ENCODE measurements at places on chromosomes 12 and 14.

DNA sequence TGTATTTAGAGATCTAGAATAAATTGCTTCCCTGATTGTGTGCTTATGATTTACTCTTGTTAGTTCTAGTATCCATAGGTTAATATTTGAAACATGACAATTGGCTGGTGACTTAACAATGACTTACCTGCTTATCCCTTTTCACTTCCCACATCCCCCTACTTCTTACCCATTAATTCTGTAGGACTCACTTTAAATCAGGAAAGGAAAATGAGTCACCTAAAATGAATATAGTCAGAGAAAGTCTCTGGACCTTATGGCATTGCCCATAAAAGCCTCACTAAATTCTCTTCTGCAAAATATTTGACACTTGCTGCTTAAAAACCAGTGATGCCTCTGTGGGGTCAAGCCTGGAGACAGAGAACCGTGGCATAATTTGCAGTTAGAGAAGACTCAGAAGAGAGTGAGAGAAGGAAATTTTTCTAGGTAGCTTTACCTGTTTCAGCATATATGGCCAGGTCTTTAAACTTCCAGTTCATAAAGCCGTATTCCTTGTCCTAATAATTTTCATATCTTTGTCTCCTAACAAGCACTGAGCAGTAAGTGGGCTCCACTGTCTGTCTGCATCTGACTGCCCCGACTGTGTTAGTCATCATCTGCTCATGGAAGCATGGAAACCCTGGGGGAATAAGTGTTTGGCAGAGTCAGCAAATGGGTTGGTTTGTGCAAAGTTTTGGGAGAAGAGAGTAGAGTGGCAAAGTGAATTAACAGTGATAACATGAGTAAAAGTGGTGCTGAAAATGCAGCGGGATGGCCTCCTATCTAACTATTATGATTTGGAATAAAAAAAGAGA, 294.4 kb downstream of the AKAP6 start:
- H3K36me3 ChIP-seq, result no peaks in the 10 kb centered on the region
- peak overlapping the region; percentile 45 for H3K27ac ChIP-seq
- peaks cover 1% of the 10 kb centered on the region for H3K4me1 ChIP-seq
- no peaks in the 10 kb centered on the region for H3K27me3 ChIP-seq
- DNase-seq, result peak; percentile 61

GRCh38 chr14:64400829-64401459, 12.8 kb downstream of the MTHFD1 start:
- H3K4me3 ChIP-seq, result no peak overlapping the region
- H3K27me3 ChIP-seq, result no peaks in the 10 kb centered on the region
- no peaks in the 10 kb centered on the region for H3K4me1 ChIP-seq
- H3K27ac ChIP-seq, result no peak overlapping the region

DNA sequence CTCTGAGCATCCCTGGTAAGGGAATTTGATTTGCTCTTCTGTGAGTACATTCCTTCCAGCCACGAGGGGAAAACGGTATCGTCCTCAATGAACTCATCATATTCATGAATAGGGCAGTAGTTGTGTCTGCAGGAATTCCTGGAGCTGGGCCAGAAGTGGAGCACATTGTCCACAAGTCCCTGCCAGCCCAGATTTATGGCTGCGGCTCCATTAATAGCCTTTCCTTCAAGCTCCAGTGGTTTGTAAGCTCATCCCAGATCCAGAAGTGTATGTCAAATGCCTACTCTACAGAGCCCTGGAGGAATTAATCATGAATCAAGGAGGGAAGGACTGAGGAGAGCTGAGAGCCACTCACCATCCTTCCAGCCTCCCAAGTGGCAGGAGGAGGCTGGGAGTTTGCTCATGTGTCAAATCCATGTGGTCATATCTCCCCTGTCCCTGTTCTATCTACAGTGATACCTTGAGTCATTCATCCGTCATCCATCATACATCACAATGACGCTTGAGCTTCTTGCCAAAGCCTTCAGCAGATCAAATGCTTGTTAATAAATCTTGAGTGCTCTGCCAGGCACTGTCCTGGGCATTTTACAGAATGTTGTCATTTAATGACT, 65.5 kb downstream of the SVOP start:
- H3K27ac ChIP-seq, result no peak overlapping the region
- H3K4me1 ChIP-seq, result peaks cover 2% of the 10 kb centered on the region
- DNase-seq, result peak; percentile 37
- H3K27me3 ChIP-seq, result peaks cover 34% of the 10 kb centered on the region

GRCh38 chr14:92653162-92653651, 95.2 kb downstream of the LGMN start:
- no peak overlapping the region for H3K27ac ChIP-seq
- H3K27me3 ChIP-seq, result no peaks in the 10 kb centered on the region
- H3K36me3 ChIP-seq, result peaks cover 43% of the 10 kb centered on the region
- no peak overlapping the region for H3K4me3 ChIP-seq
- peaks cover 5% of the 10 kb centered on the region for H3K4me1 ChIP-seq
- DNase-seq, result no peak

- peak; percentile 27 for DNase-seq
- no peak overlapping the region for H3K4me3 ChIP-seq
- H3K27ac ChIP-seq, result no peak overlapping the region
- H3K36me3 ChIP-seq, result no peaks in the 10 kb centered on the region
Measured at GRCh38 chr12:8554451-8555195, 13.9 kb upstream of the CLEC4E start.

DNA sequence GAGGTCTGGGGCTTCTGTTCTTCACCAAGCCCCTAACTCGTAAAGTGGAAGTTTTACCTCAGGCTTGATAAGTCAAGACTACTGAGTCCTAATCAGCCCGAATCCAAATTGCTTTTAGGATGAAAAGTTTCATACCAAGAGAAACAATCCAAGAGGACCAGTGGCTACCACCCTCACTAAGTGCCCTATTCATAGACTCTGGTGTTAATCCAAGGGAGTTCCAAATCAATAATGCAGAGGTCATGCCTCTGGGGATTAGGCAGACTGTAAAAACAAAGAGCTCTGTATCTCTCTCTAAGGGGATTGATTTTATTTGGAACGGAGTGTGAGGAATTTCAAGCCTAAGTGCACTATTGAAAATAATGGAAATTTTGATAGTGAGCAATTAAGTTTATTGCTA, 76.3 kb upstream of the LMNTD1 start:
- DNase-seq, result no peak
- H3K36me3 ChIP-seq, result no peaks in the 10 kb centered on the region
- H3K4me1 ChIP-seq, result peaks cover 2% of the 10 kb centered on the region

DNA sequence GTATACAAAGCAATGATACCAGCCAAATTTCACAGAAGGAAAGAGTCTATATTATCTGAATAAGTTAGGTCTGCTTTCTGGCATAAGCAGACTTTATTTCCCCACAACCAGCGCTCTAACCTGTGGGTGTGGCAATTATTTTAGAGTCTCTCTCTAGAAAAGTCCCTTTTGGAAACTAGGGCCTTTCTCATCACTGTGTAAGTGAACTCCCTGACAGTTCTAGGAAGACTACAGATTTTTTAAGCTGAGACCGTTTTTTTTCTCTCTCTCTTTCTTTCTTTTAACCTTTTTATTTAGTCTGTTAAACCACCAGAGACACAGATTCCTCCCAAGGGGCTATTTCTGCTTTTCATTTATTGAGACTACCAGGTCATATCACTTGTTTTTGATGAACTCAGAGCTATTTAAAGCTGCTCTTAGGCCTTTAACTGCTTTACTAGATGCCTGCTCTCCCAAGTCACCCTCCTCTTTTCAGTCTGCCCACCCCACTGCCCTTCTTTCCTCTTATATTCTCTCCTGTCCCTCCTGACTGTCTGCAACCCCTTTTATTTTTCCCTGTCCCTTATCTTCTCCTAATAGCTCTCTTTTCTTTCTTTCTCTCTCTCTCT, 69.2 kb upstream of the ARHGAP5 start:
- H3K27me3 ChIP-seq, result peaks cover 27% of the 10 kb centered on the region
- H3K27ac ChIP-seq, result peak overlapping the region; percentile 94
- no peak overlapping the region for H3K4me3 ChIP-seq
- DNase-seq, result no peak
- H3K4me1 ChIP-seq, result peaks cover 13% of the 10 kb centered on the region

DNA sequence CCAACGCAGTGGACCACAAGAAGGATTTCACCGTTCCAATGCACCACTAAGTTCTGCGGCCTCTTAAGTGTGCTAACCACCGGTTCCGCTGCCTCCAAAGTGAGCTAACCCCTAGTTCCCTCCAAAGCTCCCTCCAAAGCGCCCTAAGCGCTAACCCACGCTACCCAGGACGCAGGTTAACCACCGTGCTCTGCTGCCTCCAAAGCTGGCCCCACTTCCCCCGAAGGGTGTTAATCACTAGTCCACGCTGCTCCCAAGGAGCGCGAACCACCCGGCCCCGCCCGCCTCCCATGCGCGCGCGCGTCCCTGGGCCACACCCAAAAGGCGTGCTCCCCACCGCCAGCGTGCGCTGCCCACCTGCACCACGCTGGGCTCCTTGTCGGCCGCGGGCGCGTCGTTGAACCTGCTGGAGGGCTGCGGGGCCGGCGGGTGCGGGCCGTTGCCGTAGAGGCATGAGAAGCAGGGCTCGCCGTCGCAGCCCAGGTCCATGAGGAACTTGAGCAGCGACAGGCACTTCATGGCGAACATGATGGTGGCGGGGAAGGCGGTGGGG, 11.7 kb downstream of the FAM181A start:
- DNase-seq, result no peak
- H3K27me3 ChIP-seq, result peaks cover 55% of the 10 kb centered on the region
- no peak overlapping the region for H3K27ac ChIP-seq
- peaks cover 3% of the 10 kb centered on the region for H3K36me3 ChIP-seq
- peaks cover 35% of the 10 kb centered on the region for H3K4me1 ChIP-seq

DNA sequence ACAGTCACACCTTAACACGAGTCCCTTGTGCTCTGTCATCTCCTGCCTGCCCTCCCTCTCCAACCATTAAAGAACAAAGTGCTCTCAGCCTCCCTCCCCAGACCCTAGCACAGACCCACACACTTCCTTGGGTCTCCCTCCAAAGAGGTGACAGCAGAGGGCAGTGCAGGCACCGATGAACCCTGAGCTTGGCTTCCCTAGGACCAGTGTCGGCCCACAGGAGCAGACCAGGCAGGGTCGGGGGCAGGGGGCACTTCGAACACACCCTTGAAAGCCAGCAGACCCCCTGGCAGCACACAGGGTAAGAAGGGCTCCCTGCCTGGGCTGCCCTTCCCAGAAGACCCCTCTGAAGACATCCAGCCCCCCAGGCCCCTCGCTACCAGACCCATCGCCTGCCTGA, 7.0 kb downstream of the CDK2AP1 start:
- no peak for DNase-seq
- H3K4me1 ChIP-seq, result peaks cover 26% of the 10 kb centered on the region
- no peak overlapping the region for H3K27ac ChIP-seq
- peaks cover 79% of the 10 kb centered on the region for H3K36me3 ChIP-seq
- H3K27me3 ChIP-seq, result no peaks in the 10 kb centered on the region
- no peak overlapping the region for H3K4me3 ChIP-seq

- H3K27me3 ChIP-seq, result no peaks in the 10 kb centered on the region
- no peaks in the 10 kb centered on the region for H3K36me3 ChIP-seq
- DNase-seq, result no peak
- H3K4me1 ChIP-seq, result no peaks in the 10 kb centered on the region
- H3K27ac ChIP-seq, result no peak overlapping the region
Measured at GRCh38 chr12:1277905-1278304, 286.9 kb downstream of the ERC1 start.

DNA sequence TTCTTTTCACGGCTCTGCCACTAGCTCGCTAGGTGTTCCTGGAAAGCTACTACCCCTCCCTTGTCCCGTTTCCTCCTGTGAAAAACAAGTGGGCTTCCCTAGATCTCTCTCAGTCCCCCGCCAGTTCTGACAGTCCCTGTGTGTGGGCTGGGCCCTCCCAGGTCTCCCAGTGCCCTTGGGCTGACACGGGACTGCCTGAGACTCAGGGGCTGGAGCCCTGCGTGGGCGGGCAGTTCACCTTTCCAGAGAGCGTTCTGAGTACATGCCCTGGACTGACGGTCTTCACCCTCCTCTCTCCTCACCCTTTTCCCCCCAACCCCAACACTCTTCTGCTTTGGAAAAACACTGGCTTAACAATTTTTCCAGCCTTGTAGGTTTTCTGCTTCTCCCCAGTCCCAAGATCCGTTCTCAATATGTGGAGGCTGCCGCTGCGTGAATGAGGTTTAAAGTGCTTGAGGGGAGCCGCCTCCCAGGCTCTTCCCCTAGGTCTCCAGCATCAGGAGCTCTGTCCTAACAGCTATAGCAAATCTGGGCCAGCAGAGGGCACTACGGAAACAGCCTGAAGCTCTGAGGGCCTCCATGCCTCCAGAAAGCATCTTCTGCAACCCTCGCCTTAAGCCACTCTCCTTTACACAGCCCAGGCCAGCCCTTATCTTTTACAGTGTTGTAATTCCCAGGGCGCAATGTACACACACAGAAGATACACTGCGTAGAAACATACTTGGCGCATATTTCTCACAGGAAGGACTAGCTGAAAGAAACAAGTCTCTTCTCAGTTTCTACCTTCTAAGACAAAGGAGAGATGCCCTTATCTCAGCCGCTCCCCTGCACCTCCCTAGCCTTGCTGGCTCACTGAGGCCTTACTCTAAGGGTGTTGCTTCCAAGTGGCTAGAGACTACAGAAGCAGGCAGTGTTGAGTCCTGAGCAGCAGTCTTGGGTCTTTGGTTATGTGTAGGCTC, 10.4 kb upstream of the DCD start:
- no peak overlapping the region for H3K27ac ChIP-seq
- DNase-seq, result no peak

DNA sequence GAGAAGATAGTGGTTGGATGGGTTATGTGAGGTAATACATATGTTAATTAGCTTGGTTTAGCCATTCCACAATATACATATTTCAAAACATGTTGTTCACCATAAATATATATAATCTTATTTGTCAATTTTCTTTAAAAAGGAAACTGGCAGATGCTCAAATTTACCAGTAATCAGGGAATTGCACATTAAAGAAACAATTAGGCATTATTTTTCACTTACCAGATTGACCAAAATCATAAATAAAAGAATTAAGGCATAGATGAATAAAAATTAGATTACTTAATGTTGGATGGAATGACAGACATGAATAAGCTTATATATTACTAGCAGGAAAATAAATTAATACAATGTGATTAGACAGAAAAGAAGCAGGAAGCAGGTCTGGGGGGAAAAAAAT, 147.2 kb downstream of the PLEKHA5 start:
- no peaks in the 10 kb centered on the region for H3K27me3 ChIP-seq
- DNase-seq, result no peak
- H3K4me1 ChIP-seq, result peaks cover 8% of the 10 kb centered on the region
- no peak overlapping the region for H3K4me3 ChIP-seq
- H3K36me3 ChIP-seq, result peaks cover 18% of the 10 kb centered on the region

DNA sequence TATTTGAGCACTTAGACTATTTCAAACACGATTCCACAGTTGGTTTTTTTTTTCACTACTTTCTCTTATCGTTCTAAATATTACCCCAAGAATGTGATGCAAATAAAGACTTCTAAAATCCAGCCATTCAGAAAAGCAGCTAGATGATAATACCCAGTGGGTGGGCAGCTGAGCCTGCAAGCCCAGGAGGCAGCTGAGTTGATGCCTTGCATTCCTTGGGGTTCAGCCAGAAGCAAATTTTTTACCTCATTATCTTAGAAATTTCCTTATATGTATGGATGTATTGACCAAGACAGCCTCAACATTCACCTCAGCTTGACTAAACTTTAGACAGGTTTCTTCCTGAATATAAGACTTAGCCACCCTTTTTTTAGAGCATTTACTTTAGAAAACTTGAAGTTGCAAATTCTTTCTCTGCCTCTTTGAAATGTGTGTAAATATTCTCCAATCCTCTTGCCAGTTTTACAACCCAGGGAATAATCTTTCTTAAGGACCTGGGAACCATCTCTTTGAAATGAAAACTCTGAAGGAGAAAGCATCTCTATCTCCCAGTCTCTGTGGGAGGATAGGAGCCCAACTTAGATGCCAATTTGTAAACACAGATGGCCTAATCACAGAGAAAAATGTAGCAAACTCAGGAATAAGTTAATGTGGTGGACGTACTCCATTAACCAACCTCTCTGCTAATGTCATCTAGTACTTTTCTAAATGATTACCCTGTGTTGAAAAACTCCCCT, 52.2 kb upstream of the ANP32D start:
- no peak overlapping the region for H3K27ac ChIP-seq
- H3K27me3 ChIP-seq, result no peaks in the 10 kb centered on the region
- no peaks in the 10 kb centered on the region for H3K4me1 ChIP-seq
- no peak overlapping the region for H3K4me3 ChIP-seq
